D721Med (cell line): ENCODE measurements at places on chromosomes 2 and 18.

- DNase-seq, result no peak
Measured at GRCh38 chr2:236464140-236464539, 105.5 kb upstream of the ACKR3 start.

DNA sequence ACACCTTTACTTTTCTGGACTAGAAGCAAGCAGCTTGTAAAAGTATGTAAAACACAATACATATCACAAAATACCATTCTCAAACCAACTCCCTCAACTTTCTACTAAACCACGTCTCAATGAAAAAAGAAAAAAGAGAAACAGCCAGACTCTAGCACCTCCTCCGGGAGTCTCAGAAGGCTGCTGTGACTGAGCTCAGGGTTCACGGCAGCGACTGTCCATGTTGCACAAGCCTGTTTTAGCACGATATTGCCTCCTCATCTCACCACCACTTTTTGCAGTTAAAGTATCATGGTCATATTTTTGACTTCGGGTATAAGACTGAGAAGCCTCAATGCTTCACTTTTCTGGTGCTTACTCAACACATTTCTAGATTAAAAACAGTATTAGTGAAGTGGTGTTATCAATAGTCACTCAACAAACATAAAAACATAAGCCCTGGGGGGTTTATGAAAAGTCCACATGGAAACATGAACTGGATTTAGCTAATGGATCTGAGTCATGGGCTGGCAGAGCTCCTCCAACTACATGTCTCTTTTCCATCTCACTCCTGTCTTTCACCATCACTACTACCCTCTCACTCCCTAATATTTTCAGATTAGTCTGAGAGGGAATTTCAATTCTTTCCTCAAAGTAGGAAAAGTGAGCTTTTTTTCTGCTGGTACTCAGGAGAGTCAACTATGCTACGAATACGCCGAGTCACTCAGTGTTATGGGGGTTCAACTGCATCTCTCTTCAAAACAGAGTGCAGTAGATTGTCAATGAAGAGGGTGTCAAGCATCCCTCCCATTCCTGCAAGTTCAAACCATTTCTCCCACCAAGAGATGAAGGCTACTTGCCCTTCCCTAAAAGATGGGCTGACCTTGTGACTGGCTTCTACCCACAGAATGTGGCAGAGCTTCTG is 113.7 kb downstream of the OSR1 start:
- no peak for DNase-seq

DNA sequence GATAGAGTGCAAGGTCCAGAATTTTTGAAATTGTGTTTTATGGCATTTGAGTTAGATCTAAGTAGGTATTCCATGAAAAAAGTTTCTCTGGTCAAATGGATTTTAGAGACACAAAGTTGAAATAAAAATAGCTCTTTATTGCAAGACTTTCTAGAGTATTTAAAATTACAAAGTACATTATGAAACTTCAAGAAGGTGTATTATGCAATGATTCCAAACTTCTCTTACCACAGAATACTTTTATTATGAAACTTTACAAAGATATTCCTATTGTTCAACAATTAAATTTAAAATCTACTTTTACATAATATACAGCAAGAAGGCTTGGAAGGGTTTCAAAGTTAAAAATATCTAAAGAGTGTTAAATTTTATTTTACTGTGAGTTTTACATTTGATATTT is 65.9 kb downstream of the CALCRL start:
- no peak for DNase-seq

GRCh38 chr2:159153463-159153862 is 133.0 kb downstream of the WDSUB1 start:
- no peak for DNase-seq

GRCh38 chr2:119011162-119011909 is 69.3 kb downstream of the MARCO start:
- peak; percentile 70 for DNase-seq

DNA sequence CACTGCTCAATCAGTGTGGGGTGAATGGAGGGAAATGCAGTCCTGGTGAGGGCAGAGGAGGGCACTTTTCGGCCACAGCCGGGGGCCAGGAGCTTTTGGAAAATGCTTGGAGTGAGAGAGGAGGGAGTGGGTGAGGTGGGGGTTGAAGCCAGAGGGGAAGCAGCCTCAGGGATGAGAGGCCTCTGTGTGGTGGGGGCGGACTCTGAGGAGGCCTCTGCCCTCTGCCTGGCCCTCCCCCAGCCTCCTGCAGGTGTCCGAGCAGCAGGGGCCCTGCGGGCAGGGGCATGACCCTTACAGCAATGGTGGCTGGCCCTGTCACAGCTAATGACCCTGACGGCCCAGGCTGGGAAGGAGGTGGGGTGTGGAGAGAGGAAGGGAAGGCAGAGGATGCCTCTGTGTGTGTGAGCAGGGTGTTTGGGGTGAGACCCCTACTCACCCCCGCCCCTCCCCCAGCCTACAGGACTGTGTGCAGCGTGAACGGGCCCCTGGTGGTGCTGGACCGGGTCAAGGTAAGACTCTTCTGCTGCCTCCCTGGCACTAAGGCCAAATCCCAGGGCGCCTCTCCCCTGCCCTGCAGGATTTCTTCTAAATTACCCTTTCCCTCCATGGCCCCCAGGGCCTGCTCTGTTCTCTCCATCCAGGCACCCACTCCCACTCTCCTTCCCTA is 7.6 kb downstream of the ATP6V1B1 start:
- DNase-seq, result no peak

GRCh38 chr2:63093502-63093901 is 42.9 kb downstream of the OTX1 start:
- no peak for DNase-seq

GRCh38 chr2:148971547-148971946 is 67.0 kb upstream of the LYPD6B start:
- DNase-seq, result no peak

DNA sequence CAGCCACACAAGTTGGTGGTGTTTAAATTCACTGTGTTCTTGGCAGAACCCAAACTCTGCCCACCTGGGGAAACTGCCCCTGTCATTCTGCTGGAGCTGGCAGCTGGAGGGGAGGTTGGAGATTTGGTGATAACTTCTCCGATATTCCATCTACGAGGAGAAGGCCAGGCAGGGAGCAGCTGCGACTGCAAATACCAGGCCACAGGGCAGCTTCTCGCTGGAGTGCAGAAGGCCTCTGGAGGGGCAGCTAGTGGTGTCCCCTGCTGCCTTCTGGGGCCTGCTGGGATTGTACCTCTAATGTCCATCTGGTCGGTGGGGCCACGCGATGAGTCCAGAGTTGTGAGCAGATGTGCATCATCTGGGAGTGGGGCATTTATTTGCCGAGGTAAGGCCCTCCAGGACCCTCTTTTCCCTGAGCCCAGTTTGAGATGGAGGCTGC is 98.9 kb downstream of the ACKR3 start:
- no peak for DNase-seq

DNA sequence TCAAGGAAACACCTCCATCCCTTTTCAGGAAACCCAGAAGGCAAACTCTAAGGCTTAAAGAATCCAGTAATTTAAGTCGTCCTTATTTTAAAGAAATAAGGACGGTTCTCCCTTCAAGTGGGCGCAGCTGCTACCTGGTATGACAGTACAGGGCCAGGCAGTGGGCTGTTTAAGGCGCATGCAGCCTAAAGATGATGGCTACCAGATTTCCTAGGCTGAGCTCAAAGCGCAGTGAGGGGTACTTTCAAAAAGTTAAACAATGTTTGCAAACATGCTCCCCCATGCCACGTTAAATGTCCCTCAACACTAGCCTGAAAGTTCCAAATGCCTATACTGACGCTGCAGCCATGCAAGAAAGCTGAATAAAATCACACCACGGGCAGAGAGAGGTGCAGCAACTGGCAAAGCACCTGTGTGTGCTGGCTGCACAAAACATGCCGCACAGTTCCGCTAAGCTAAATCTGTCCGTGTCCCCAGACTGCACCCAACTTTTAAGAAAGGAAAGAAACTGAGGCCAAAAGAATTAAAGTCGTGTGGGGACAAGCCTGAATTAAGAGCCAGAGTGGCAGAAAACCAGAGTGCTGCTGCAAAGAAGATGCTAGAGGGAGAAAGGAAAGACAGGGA is 583 bp downstream of the HIBCH start:
- DNase-seq, result no peak

- DNase-seq, result no peak
Measured at GRCh38 chr2:202721621-202722020, 86.9 kb downstream of the FAM117B start.

GRCh38 chr18:77749089-77749488 is 499.4 kb downstream of the GALR1 start:
- DNase-seq, result no peak

DNA sequence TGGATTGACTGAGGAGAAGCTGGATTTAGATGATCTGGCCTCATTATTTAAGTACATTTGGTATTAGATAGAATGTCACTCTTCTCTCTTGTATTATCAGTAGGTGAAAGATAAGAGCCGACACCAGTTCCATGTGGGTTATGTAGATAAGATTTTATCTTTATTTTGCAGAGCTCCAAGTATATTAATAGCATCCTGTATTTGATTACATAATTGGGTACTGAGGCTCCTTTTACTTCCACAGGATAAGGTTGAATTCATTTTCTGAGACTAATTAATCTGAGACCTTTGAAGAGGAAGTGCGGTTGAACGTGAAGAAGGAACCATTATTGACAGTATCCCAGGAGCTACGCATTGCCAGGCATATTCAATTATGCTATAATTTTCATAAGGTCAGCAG is 32.8 kb upstream of the CD226 start:
- DNase-seq, result no peak

GRCh38 chr2:157173740-157174184 is 83.7 kb upstream of the GALNT5 start:
- DNase-seq, result no peak

DNA sequence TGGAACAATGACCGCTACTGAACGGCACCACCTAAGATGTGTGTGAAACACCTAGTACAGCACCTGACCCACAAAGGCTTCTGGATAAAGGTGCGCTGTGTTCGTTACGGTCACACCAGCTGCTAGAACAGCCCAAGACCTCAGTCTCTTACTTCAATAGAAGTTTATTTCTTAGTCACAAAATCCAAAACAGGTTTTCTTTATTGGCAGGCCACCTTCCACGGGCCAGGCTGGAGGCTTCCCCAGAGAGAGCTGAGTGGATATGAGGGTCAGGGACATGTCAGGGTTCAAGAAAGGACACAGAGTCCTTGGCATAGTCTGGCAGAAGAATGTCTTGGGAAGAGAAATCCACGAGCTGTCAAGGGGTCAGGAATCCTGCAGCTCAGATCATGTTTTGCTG is 92.2 kb downstream of the COL6A3 start:
- DNase-seq, result no peak

GRCh38 chr18:58953627-58954026 is 89.0 kb downstream of the ZNF532 start:
- DNase-seq, result no peak
